Peyer's patch (tissue), 4 donors: ENCODE measurements at places on chromosomes 4 and X. TPM values are rescaled to one million over a fixed set of nuclear protein-coding genes. Genes with fewer than 3 reads are reported as not detected.
A peak's percentile ranks its signal among the peaks of the same experiment; 100 is the strongest.

UGT2B10 gene
- not detected for total RNA-seq

TMPRSS11F gene
- not detected for total RNA-seq

- DNase-seq: no peak
Observed at GRCh38 chr4:126799971-126800574, 832.7 kb upstream of the INTU start.

- no peak for DNase-seq
Observed at GRCh38 chrX:2462780-2463179, 38.0 kb downstream of the DHRSX start.

DNA sequence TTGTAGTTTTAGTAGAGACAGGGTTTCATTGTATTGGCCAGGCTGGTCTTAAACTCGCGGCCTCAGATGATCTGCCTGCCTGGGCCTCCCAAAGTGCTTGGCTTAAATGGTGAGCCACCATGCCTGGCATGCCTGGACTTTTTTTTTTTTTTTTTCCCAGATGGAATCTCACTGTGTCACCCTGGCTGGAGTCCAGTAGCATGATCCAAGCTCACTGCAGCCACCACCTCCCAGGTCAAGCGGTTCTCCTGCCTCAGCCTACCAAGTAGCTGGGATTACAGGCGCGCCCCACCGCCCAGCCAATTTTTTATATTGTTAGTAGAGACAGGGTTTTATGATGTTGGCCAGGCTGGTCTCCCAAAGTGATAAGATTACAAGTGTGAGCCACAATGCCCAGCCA is 8.4 kb downstream of the UBE2K start:
- peak; percentile 56 for DNase-seq

DNA sequence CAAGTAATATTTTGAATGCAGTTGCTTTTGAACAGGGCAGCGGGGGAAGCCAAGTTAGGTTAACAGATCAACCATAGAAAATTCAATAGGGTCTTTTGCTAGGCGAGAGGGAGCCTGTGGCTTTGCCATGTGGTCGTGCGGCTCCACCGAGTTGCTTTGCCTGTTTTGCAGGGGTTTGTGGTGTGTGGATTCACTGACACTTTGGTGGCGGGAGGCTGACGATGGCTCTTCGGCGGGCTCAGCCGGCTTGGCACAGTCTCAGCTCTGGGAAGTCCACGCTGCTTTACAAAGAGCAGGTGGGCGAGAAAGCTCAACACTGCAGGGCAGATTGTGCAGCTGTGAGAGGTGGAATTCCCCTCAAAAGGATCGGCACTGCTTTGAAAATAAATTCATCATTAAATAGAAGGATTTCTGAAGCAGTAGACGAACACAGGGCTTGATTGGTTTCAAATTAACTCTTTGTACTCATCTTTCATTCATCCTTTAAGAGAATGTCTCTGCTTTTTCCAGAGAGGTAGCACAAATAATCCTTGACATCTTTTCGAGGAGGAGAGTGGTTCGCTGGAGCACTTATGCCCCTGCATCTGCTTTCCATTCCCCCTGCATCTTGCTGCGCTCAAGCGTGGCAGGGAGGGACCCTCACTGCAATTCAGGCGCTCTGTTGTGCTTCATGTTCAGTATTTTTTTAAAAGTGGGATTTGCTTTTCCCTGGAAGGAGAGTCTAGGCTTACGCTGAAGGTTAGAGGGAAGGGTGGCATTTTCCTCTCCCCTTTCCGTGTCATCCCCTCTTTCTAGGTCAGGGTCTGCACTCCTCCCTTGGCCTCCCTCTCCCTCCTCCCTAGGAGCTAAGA is 201.8 kb upstream of the LEF1 start:
- DNase-seq: no peak

- no peak for DNase-seq
Observed at GRCh38 chr4:72205298-72205697, 173.5 kb downstream of the NPFFR2 start.

- no peak for DNase-seq
Observed at GRCh38 chrX:15874672-15875071, 20.1 kb upstream of the AP1S2 start.

GRCh38 chrX:49761481-49761880 is 65.7 kb upstream of the PAGE1 start:
- no peak for DNase-seq

DNA sequence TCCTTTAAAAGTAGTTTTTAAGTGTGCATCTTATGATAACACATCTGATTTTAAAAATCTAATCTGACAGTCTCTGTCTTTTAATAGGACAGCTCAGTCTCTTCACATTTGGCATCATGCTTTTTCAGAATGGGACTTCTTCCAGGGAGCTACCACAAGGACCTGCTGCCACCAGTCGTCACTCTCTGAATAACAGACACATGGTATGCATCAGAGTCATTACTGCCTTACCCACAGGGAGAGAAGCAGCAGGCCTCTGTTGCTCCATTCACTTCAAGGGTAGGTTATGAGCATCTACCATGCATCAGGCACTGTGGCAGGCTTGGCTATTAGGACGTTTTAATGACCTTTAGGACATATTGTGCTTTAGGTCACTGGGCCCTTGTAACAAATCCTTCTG is 50.0 kb upstream of the AFAP1 start:
- DNase-seq: no peak

DNA sequence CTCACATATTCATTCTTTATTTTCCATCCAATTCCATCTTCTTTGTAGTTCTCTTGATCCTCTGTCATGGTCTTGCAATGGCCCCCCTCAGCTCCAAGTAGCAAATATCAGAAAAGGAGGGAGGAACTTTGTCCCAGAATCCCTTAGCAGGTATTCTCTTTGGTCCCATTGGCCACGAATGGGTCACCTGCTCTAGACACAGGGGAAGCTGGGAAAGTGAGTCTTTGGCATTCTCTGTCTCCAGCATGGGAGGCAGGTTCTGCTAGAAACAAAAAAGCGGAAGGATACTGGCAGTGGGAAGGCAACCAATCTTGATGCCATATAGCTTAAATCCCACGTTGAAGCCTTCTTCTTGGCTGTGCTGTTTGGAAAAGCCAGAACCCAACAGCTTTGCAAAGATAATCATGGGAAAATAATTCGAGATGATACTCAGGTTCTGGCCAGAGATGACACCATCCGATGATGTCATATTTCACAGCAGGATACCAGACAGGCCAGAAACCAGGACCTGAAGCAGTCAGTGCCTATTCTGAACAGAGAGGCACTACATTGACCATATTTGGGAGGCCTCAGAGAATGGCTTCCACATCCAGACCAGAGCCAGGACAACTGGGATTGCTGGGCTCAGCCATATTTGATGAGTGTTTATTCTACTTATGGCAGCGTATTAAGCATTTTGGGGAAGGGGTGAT is 110.4 kb upstream of the ATXN3L start:
- DNase-seq: no peak

- DNase-seq: no peak
Observed at GRCh38 chrX:24242649-24243175, 71.2 kb downstream of the SUPT20HL2 start.

DNA sequence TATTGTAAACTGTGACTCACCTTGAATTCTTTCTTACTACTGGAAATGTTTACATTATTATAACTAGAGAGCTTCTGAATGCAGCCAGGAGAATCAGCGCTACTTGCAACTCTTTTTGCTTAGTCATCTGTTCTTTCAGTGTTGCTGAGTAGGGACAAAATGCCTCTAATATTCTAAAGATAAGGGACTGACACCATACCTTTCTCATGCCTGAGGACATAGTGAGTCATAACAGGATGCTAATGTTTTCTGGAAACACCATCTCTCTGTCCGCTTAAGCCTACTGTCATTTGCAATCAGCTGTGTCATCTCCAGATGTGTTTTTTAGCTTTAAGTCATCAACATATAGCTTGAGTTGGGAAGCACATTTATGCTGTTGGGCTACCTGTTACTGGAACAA is 108.3 kb downstream of the QRFPR start:
- no peak for DNase-seq

DNA sequence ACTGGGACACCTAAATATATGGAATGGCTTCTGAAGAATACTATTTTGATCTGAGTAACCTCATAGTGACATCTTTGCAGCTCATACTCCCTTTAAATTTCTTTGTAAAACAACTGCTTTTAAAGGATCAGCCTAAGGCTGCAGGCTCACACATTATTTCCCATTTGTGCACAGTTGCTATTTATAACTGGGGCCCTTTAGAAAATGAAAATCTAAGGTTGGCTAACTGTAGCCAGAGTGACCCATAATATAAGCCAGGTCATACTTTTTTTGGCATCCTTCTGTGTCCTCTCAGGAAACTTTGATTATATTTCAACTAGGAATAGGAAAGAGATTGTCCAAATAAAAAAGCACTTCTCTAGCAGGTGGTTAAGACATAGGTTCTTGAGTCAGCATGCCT is 123.6 kb upstream of the RASGEF1B start:
- DNase-seq: no peak

DNA sequence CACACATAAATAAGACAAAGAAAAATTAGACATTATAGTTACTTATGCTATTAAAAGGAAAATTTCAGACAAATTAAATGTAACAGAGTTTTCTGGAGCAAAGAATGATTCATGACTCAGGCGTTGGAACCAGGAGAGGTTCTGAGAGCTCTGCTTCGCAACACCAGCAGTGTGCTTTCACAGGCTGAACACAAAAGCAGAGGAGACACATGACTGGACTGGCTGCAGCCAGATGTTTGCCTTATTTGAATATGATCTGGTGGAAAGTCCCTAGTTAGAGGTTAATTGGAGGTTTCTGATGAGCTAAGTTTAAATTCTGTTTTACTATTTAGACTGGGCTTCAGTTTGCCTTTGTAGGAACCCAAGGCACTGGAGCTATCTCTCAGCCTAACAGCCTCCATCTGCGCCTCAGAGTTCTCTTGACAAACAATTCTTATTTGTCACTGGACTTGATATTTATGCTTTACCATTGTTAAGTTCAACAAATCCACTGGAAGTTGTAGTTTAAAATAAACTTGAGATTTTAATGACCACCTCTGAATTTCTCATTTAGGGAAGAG is 16.2 kb downstream of the BOD1L1 start:
- DNase-seq: peak; percentile 53

DNA sequence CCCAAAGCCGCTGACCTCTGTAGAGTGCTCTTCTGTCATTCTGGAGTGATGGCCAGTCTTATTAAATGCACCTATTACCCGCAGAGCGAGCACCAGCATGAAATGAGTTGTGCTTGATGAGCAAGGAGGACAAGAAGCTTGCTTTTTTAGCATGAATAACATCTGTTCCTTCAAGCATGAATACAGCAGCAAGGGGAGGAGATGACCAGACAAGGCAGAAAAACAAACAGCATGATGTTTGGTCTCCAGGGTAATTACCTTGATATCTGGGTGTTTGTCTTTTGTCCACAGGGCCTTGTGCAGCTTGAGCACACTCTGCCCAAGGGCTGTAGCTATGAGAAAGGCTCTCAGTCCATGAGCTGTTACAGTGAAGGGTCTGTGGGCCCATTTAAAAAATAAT is 324.8 kb upstream of the DDX53 start:
- DNase-seq: no peak

DNA sequence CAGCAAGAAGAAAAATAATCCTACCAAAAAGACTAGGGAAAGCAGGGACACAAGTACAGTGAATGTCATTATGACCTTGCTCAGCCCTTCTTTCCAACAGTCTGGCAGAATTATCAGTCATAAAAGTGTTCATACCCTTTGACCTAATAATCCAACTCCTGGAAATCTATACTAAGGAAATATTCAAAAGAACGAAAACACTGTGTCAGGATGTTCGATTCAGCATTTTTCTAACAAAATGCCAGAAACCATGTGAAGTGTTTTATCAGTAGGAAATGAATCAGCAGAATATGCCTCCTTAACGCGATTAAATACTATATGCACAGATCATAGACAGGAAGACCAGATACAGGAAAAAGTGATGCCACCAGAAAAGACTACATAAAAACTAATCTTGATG is 16.2 kb upstream of the S100G start:
- no peak for DNase-seq

- no peak for DNase-seq
Observed at GRCh38 chrX:103789004-103789403, 12.4 kb downstream of the PLP1 start.

DNA sequence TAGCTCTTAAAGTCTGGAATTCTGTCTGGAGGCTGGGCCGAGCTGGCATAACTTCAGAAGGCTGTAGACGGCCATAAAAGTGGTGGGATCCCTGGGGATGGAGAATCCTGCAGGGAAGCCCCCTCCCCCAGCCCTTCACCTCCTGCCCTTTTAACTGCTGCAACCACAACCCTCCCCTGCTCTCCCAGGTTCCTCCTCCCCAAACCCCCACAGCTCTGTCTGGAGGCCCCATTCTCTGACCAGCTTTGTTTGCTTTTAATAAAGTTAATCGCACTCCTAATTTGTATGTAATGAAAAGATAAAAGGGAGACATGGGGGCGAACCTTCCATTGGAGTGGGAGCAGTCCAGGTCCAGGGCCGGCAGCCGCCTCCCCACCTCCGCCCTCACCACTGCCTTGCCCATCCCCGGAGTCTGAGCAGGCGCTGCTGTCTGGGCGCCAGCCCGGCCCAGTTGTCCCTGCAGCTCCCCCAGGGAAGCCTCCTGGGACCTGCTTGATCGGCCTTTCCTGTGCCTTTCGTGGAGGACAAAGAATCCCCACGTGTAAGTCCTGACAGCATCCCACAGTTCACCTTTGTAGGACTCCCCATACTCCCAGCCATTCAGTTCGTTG is 84.3 kb downstream of the PJA1 start:
- no peak for DNase-seq

- DNase-seq: no peak
Observed at GRCh38 chr4:162945713-162946112, 221.0 kb downstream of the NAF1 start.

DNA sequence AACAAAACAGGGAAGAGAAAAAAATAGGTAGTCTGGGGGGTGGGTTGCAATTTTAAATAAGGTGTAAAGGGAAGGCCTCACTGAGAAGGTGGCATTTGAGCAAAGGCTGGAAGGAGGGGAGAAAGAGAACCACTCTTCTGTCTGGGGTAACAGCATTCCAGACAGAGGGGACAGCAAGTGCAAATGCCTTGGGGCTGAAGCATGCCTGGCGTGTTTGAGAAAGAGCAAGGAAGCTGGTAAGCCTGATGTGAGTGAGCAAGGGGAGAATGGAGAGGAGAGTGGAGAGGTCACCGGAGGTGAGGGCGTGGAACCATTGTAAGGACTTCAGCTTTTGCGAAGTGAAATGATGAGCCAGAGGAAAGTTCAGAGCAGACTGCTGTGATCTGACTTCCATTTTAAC is 19.7 kb upstream of the DOCK11 start:
- no peak for DNase-seq

DNA sequence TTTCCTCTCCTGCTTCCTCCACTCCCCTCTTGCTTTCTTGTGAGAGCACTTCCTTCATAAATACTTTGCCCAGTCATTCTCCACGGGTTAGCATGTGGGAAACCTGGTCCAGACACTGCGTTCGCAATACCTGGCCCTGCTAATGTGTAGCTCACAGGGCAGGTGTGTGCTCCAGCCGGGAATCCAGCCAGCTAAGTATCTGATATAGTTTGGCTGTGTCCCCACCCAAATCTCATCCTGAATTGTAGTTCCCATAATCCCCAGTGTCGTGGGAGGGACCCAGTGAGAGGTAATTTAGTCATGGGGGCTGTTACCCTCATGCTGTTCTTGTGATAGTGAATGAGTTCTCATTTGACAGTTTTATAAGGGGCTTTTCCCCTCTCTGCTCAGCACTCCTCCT is 32.2 kb upstream of the STX18 start:
- DNase-seq: no peak
